ENCODE measurements at places on chromosomes 13 and 19. TPM values are rescaled to one million over a fixed set of nuclear protein-coding genes. Genes with fewer than 3 reads are reported as not detected.

ZNF555 gene
- 6.2 TPM for total RNA-seq

WDFY2 gene
- 9.2 TPM for total RNA-seq

CABP5 gene
- total RNA-seq: not detected

TMEM255B gene
- 0.67 TPM for total RNA-seq

- no peak overlapping the region for H3K4me3 ChIP-seq
- no peak overlapping the region for H3K27ac ChIP-seq
- no peaks in the 10 kb centered on the region for H3K4me1 ChIP-seq
- H3K36me3 ChIP-seq: no peaks in the 10 kb centered on the region
- DNase-seq: no peak
Measured at GRCh38 chr13:87287721-87288120, 383.4 kb upstream of the SLITRK5 start.

ZNF540 gene
- total RNA-seq: not detected

TPGS1 gene
- total RNA-seq: 14.9 TPM

GRCh38 chr13:26037302-26037701, 14.5 kb downstream of the SHISA2 start:
- DNase-seq: no peak
- H3K27ac ChIP-seq: no peak overlapping the region
- peaks cover 6% of the 10 kb centered on the region for H3K4me1 ChIP-seq
- H3K36me3 ChIP-seq: no peaks in the 10 kb centered on the region
- no peaks in the 10 kb centered on the region for H3K27me3 ChIP-seq

GRCh38 chr13:52896827-52897659, 48.6 kb upstream of the PCDH8 start:
- H3K27ac ChIP-seq: no peak overlapping the region
- no peaks in the 10 kb centered on the region for H3K4me1 ChIP-seq
- no peaks in the 10 kb centered on the region for H3K36me3 ChIP-seq
- peaks cover 3% of the 10 kb centered on the region for H3K27me3 ChIP-seq
- DNase-seq: peak; percentile 13

- DNase-seq: no peak
- no peaks in the 10 kb centered on the region for H3K36me3 ChIP-seq
- no peak overlapping the region for H3K4me3 ChIP-seq
- H3K27me3 ChIP-seq: no peaks in the 10 kb centered on the region
- H3K4me1 ChIP-seq: no peaks in the 10 kb centered on the region
Measured at GRCh38 chr19:45960595-45961235, 12.9 kb downstream of the NOVA2 start.

SHISA7 gene
- not detected for total RNA-seq
